NCI-H1436 treated with DMSO at 0.1 percent for 48 hours (cell line): ENCODE measurements at places on chromosomes 6 and 20.

DNA sequence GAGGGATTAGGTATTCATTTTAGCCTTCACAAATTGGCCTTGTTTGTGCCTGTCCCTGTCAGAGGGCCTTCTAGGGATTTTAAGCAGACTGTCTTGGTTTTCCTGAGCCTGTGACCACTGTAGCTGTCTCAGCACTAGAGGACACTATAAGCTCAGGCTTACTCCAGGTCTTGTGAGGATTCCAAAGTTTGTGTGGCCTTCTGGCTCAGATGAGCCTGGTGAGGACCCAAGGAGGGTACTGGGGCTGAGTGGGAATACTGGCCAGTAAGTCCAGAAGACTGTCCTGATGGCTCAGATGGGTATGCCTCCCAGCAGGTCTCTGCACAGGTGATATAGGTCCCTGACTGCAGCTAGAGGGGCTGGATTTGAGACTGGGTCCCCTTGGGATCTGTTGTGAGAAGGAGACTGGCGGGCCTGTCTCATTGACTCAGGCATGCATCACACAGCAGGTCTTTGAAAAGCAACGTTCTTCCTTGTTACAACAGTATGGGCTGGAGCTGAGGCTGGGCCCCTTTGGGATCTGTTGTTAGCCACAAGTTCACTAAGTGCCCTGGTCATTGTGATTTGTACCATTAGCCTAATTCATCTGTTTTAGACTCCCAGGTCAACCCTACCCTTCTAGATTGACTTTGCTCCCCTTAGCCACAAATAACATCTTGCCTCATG is 26.3 kb upstream of the TFB1M start:
- no peak for DNase-seq

GRCh38 chr6:54107470-54108090 is 3.7 kb upstream of the MLIP start:
- no peak for DNase-seq

DNA sequence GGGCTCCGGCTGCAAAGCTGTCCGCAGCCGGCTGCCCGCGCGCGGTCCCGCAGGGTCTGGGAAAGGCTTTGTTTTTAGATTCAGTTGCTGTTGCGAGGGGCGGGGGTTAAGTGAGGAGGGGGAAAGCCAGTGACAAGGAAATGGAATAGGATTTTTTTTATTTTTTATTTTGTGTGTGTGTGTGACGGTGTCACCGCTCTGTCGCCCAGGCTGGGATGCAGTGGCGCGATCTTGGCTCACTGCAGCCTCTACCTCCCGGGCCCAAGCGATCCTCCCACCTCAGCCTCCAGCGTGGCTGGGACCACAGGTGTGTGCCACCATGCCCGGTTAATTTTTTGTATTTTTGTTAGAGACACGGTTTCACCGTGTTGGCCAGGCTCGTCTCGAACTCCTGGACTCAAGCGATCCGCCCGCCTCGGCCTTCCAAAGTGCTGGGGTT is 615 bp upstream of the UBE2J1 start:
- DNase-seq: no peak

DNA sequence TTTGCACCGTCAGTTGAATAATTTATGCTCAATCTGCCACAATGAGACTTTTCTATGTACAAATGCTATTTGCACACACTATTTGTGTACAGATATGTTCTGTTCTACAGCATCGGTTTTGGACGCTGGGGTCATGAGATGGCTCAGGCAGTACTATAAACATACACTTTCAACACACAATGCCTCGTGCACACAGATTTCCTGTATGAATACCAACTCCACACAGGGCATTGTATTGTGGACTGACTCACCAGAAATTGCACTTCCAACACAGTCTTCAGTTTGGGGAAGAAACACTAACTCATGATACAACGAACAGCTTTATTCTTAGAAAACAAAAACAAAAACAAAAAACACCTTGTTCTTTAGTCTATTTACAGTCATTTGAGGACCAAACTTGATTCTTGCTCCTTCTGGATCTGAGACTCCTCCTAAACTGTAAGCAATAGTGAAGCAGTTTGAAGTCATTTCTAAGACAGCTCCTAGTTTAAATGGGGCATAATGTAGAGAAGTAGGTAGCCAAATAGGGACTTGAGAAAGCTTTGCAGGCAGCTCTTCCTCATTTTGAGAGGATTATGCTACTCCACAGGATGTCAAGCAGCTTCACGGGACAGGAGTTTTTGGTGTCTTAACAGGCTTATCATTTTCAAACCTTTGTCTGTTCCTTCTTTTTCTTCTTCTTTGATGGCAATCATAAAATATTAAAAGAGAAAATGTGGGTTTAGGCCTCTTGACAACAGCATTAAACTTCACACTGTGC is 33.7 kb downstream of the GJA10 start:
- DNase-seq: no peak

DNA sequence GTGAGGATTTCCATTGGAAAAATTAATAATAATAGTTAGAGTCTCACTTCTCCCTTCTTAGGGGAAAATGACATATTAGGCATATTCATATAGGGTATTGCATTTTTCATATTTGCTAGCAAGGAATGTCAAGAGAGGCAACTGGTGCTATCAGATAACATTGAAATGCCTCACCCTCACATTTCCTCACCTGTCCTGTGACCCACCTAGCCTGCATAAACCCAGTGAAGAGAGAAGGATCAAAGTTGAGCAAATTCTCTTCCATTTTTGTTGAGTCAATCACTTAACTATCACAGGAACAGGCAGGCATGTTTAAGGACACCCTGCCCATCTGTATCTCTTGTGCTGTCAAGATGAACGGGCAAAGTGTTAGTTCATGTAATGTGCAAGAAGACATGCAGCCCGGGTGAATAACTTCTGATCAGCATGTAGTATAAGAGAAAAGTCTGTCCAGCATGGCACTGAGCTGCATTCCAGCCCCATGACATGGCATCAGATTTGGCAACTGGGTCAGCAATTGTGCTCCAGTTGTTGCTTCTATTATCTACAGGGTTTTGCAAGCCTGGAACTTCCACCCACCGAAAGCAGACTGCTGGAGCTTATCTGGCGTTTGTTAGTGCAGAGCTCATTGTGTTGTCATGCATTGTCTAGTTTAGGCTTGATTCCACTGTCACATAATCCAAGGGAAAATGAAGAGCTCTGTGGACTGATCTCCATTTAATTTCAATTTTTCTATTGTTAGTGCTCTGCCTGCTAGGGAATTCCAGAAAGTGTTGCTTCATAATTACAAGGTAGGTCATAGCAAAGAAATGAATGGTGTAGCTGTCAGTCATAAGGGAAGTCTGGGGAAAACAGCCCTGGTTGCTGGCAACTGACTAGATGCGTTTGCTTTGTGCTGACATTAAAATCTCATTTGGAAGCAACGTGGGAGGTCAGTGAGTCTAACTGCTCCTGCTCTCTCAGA is 138.4 kb upstream of the TNFAIP3 start:
- no peak for DNase-seq

GRCh38 chr6:97040355-97040860 is 115.9 kb downstream of the KLHL32 start:
- DNase-seq: peak; percentile 70

GRCh38 chr6:66032626-66033025 is 325.6 kb upstream of the EYS start:
- no peak for DNase-seq

- no peak for DNase-seq
These were observed 585.7 kb downstream of the TENT5A start for GRCh38 chr6:81166770-81167169.

- no peak for DNase-seq
These were observed 333.9 kb upstream of the AGPAT4 start for GRCh38 chr6:161607696-161608297.

- DNase-seq: no peak
These were observed 638 bp downstream of the PACSIN1 start for GRCh38 chr6:34466242-34467185.

DNA sequence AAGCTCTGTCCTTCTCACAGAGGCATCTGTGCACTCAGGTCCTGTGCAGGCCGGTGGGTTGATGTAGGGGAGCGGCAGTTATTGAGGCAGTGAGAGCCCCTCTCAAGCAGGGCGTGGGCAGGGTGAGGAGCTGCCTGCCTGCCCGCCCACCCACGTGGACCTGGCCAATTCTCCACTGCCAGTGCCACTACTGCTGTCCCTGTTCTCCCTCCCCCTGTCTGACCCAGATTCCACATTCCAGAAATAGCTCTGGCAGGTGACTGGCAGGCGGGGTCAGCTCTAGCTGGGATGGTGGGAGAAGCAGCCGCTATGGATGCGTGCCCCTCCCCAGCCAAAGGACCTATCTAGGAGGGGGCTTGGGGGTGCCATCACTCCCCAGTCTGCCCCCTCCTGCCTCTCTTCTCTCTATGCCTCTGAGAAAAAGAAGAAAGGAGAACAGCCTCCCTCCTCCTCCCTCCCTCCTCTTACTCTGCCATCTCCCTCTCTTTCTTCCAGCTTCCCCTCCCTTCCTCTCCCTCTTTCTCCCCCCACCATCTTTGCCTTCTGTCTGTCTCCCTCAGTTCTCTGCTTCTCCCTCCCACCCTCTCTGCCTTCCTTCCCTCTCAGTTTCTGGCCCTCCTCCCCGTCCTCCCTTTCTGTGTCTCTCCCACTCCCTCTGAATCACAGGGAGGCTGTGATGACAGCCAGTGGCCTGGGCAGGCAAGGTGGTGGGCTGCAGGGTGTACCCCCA is 86.5 kb upstream of the MYL9 start:
- DNase-seq: no peak

DNA sequence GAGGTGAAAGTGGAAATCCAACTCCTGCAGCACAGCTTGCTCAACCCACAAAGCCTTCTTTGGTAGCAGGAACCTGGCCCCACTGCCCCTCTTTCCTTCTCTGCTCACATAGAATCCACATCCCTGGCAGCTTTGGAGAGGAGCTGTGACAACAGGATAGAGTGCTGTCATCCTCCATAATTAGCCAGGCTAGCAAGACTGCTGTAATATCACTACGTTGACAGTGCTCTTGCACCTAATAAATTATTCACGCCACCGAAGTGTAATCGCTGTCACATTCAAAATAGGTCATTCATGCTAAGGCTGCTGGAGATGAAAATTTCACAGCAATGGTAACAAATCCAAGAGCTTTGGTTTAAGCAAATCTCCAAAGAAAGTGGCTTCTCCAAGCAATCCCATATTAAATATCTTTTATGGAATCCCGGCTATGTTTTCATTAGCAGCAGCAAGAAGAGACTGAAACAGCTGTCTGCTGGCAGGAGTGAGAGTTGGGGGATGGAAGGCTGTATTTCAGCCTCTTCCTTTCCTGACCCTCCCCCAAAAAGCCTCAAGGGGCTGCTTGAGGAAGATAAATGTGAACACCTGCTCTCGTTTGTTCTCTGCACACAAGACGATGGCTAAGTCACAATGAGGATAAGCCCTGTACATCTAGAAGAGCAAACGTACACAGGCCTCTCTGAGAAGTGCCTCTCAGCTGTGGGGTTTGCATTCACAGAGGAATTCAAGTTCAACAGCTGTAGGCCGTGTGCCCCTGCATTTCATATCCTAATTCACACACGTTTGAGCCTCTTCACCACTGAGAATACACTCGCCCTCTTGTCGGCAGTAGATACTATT is 16.5 kb downstream of the RIPOR2 start:
- DNase-seq: peak; percentile 84

- DNase-seq: no peak
These were observed 5.1 kb upstream of the MAP1LC3A start for GRCh38 chr20:34553366-34553867.

- no peak for DNase-seq
These were observed 191.7 kb upstream of the BTBD3 start for GRCh38 chr20:11726026-11726425.

GRCh38 chr6:85983032-85983659 is 340.5 kb upstream of the SYNCRIP start:
- DNase-seq: no peak

DNA sequence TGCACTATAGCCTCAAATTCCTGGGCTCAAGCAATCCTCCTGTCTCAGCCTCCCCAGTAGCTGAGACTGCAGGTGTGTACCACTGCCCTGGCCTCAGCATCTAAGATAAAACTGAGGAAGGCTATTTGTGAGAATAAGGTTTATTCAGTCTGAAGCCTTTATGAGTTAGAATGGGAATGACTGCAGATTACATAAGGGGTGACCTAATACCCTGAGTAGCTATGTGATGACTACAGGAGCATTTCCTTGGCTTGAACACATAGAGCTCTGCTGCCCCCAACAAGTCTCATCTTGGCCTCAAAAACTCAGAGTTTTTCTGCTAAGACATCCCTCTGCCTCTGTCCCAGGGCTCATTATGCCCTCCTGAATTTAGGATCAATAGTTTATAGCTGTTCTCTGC is 7.6 kb downstream of the GSS start:
- no peak for DNase-seq

GRCh38 chr6:164414695-164415094 is 894.7 kb downstream of the C6orf118 start:
- no peak for DNase-seq

DNA sequence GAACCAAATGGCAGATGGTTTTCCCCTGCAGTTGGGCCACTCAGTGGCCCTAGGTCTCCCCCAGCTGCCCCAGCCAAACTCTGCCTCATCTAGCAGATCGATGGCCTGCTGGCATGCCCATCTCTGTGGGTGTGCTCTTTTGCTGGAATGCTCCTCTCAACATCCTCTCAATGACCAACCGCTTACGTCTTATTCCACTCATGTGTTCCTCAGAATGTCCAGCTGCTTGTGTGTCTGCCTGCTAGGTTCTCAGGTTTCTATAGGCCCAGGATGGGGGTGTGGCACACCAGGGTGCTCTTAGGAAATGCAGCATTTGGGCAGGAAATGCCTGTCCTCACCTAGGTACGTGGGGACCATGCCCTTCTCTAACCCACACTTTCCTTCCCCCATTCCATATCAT is 509.9 kb upstream of the SYNCRIP start:
- DNase-seq: no peak

DNA sequence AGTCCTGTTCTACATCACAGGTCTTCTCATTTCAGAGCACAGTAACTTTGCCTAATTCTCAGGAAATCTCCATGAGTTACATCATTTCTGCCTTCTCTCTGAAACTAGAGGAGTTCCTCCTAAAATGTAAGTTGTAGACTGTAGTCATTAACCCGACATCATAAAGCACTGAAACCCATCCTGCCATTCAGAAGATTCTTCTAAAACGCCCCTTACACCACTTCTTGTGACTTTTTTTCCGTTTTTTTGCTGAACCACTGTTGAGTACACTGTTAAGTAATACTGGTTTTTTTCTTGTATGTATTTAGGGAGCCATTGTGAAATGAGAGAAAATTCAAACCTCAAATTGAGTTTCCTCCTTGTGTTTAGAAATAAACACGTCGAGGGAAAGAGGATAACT is 117.3 kb downstream of the MAP3K4 start:
- no peak for DNase-seq

- DNase-seq: no peak
These were observed 10.5 kb upstream of the TFAP2A start for GRCh38 chr6:10425176-10425974.

- no peak for DNase-seq
These were observed 335.6 kb downstream of the PREX1 start for GRCh38 chr20:48492015-48492714.

DNA sequence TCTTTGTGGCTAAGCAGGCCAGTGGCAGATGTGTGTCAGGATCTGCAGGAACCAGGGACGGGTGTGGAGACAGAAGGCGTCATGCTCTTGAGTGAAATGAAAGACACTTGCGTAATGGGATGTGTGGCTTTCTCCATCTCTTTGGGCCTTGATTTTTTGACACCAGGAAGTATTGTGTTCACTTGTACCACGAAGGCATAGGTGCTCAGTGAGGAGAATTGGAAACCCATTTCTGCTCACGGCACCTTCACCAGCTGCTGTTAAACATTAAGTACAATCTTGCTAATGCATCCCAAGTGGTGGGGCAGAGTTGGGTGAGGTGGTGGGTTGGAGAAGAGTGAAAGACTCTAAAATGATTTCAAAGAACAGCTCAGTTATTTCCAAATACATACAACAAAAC is 30.0 kb downstream of the GJA10 start:
- no peak for DNase-seq
